ENCODE measurements at places on chromosomes 1 and 21. TPM values are rescaled to one million over a fixed set of nuclear protein-coding genes. Genes with fewer than 3 reads are reported as not detected.

The TP73 gene
- total RNA-seq = 3.3 TPM

- no peak for DNase-seq
Measured at GRCh38 chr1:89259283-89259971, 13.2 kb downstream of the GBP5 start.

GRCh38 chr1:44481701-44482100 is 76.6 kb downstream of the RNF220 start:
- no peak for DNase-seq

DNA sequence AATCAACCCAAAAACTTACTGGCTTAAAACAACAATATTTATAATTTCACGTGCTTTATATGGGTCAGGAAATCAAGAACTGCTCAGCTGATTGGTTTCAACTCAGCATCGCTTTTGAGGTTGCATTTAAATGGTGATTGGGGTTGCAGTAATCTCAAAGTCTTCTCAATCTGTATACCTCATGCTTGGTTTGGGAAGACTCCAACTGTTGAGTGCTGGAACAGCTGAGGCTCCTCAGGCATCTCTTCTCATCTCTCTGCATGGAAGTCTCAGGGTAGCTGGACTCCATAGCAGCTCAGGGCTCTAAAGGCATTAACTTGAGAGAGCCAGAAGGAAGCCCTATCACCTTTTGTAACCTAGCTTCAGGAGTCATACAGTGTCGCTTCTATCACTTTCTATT is 35.1 kb downstream of the AK5 start:
- no peak for DNase-seq

The AMY2A gene
- not detected for total RNA-seq

DNA sequence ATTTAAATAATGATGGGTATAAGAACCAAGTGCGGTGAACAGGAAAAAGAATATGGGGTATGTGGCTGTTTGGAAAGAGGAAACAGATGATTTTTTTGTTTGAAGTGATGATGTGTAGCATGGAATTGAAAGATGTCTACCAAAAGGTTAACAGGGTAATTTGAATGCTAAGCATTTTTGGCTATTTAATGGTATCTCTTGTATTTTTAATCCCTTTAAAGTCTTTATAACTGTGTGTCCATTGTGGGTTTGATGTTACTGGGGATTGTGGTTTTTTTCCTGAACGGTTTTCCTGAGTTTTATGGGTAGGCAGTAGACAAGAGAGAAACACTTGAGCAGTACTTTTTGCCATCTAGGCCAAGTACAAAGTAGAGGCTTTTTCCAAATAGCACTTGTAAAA is 63.2 kb downstream of the PRDM2 start:
- no peak for DNase-seq

DNA sequence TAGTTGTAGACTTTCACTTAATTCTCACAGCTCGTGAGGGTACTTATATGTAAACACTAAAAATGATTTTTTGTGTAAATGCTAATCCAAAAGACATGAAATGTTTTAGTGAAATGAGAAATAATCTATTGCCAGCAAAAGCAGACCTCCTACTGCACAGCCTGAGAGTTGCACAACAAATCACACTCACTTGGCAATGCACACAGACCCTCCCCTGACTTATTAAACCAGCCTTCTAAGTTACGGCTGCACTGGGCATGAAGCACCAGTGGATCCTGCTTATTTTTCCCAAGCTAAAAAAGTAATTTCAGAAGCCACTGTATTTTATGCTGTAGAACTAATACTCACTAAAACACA is 10.3 kb downstream of the ERRFI1 start:
- no peak for DNase-seq

The RNU11 gene
- total RNA-seq = not detected

- DNase-seq = no peak
Measured at GRCh38 chr1:201636510-201636971, 97.6 kb downstream of the NAV1 start.

All from endodermal cell (in vitro differentiated cells).